ENCODE measurements at places on chromosomes 4 and X.
A peak's percentile ranks its signal among the peaks of the same experiment; 100 is the strongest.

- no peak for DNase-seq
Measured at GRCh38 chr4:152875261-152875660, 60.9 kb upstream of the FHDC1 start.

GRCh38 chrX:15973299-15973698 is 118.7 kb upstream of the AP1S2 start:
- DNase-seq = peak; percentile 75

- DNase-seq = peak; percentile 48
Measured at GRCh38 chr4:149531861-149532260, 283.8 kb downstream of the IQCM start.

- DNase-seq = no peak
Measured at GRCh38 chrX:139237141-139237540, 293.4 kb upstream of the F9 start.

DNA sequence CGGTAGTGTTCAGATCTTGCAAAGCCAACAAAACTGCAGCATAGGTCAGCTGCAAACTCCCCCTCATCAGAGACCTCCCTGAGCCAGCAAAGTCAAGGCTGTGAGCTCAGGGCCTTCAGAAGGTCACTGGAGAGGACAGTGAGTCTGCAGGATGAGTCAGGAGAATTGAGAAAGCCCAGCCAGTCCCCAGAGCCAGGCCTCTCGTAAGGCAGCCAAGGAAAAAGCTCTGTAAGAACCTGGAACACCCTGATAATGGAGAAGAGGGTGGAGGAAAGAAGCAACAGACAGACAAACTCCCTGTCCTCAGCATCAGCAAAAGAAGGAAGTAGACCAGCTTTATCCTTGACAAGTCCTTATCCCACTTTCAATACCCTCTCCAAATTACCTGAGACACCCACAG is 33.0 kb downstream of the GRIA3 start:
- no peak for DNase-seq

DNA sequence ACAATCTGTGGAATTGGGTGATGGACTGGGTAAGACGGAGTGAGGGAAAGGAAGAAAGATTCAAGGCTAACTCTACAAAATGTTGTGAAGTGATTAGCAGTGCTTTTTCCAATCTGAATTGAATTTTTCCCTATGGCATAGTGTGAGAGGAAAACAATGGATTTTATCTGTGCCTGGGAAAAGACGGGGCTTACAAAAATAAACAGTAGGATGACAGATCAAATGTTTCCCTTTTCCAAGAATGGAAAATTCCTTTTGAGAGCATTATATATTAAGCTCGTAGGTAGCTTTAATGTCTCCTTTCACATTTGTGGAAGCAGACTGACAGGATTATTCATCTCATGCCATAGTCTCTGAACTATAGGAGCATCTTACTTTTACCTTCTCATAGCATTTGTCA is 27.8 kb downstream of the ATP11C start:
- no peak for DNase-seq

DNA sequence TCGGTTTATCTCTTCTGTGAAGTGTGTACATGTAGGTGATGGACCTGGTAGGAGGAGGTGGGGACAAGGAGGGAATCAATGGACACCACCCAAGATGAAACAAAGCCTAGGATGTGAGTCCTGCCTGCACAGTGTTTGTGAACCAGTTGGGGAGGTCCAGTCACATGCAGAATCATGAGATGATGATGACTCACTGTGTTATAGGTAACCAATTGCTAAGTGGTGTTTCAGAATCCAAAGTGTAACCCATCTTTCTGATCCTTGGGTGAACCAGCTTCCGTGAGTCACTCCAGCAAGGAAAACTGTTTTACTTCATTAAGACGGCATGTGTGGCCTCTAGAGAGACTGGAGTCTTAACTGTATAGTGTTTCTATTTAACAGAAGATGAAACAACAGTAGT is 57.9 kb upstream of the HPF1 start:
- no peak for DNase-seq

GRCh38 chr4:151325111-151325948 is at the start of gene SH3D19:
Gene SH3D19, minus strand, starts transcription at chr4:151325605. Its CDS starts 253 bp downstream, at chr4:151325352.
- no peak for DNase-seq

- no peak for DNase-seq
Measured at GRCh38 chr4:141636771-141637460, 533 bp downstream of the IL15 start.

GRCh38 chr4:103306870-103307375 is 108.8 kb upstream of the CENPE start:
- DNase-seq = no peak

DNA sequence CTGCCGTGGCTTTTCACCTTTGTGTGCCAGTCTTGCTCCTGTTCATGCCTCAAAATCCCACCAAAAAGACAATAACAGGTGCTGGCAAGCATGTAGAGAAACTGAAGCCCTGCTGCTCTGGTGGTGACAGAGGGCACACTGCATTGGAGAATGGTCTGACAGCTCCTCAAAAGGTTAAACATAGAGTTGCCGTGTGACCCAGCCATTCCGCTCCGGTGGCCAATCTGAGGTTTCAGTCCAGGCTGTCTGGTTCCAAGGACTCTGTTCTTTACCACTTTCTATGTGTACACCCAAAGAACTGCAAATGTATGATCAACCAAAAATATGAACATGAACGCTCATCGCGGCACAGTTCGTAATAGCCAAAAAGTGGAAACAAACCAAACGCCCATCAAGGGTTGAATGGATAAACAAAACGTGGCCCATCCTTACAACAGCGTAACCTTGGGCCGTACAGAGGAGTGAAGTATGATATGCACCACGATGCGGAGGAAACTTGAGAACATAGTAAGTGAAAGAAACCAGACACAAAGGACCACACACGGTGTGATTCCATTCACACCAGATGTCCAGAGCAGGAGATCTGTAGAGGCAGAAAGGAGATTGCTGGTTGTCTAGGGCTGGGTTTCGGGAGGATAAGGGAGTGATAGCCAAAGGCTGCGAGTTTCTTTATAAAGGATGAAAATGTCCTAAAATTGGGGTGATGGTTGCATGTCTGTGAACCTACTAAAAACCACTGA is 33.6 kb upstream of the WFS1 start:
- DNase-seq = no peak

- DNase-seq = no peak
Measured at GRCh38 chr4:10040049-10040892, 19.0 kb upstream of the SLC2A9 start.

DNA sequence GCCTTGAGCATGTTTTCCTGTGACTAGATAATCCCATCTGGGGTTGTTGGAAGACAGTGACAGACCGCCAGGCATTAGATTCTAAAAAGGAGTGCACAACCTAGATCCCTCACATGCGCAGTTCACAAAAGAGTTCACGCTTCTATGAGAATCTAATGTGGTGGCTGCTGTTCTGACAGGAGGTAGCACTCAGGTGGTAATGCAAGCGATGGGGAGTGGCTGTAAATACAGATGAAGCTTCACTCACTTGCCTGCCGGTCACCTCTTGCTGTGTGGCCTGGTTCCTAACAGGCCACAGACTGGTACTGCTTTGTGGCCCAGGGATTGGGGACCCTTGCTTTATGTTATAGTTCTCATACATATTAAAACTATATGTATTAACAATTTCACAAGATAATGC is 81.9 kb upstream of the TMLHE start:
- no peak for DNase-seq

DNA sequence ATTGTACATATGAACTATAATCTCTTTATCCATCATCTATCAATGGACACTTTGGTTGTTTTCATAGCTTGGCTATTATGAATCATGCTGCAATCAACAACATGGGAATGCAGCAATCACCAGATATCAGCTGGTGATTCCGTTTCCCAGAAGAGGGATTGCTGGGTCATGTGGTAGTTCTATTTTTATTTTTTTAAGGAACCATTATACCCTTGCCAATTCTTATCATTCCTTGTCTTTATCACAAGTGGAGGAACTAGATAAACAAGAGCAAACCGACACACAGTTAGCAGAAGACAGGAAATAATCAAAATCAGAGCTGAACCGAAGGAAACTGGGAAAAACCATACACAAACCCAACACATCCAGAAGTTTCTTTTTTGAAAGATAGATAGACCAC is 14.5 kb upstream of the LNX1 start:
- no peak for DNase-seq

- DNase-seq = no peak
Measured at GRCh38 chr4:102295153-102295862, 50.0 kb downstream of the SLC39A8 start.

GRCh38 chr4:139840773-139841172 is 175.2 kb downstream of the MGST2 start:
- peak; percentile 52 for DNase-seq

DNA sequence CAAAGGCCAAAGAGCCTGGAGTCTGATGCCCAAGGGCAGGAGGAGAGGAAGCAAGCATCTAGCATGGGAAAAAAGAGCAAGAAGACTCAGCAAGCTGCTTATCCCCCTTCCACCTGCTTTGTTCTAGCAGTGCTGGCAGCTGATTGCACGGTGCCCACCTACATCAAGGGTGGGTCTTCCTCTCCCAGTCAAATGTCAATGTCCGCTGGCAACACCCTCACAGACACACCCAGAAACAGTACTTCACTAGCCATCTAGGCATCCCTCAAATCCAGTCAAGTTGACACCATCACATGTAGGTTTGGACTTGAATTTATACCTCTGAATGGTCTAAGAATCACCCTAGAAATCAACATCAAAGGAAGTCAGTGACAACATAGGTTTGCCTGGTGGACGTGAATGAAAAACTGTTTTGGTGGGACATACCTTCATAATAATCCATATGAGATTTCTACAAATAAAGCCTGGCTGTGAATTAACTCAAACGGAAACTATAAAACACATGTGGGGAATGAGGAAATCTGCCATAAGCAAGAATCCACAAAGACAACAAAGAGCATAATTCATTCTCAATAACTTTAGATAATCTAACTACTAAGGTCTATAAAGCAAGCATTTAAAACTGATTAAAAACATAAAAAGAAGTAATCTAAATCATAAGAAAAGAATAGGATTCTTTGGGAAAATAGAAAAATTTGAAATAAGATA is 185.8 kb upstream of the JADE1 start:
- DNase-seq = no peak
